ENCODE measurements at places on chromosomes 3 and 15.

- DNase-seq, result peak; percentile 63
Observed at GRCh38 chr15:67839499-67839928, 331 bp downstream of the RNU6-1 start.

- no peak for DNase-seq
Observed at GRCh38 chr15:29670266-29670665, 152.0 kb downstream of the TJP1 start.

DNA sequence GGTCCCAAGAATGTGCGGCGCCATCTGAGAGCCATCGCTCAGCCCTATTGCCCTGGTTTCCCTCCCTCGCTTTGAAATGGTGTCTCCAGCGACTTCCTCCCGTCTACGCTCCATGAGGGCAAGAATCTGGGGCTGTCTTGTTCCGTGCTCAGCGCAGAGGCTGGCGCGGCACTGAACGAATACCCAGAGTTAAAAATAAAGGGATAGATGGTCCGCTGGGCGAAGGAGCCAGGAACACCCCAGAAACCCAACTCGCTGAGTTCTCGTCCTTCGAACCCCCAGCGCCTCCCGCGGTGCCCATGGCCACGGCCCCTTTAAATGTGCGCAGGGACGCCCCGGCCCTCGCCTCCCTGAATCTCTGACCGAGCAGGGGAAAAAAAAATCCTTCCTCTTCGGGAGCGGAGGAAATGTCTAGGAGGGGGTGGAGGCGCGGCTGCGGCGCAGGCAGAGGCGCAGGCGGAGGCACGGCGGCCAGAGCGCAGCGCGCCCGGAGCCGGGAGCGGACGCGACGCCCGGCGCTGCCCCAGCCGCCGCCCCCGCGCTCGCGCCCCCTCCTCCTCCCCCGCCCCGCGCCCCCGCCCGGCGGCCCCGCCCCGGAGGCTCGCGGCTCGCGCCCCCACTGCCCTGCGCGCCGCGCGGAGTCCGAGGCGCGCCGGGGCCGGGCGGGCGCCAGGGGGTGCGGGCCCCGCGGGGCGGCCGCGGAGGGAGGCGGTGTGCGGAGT is 8.5 kb upstream of the FGD5 start:
- DNase-seq, result no peak

DNA sequence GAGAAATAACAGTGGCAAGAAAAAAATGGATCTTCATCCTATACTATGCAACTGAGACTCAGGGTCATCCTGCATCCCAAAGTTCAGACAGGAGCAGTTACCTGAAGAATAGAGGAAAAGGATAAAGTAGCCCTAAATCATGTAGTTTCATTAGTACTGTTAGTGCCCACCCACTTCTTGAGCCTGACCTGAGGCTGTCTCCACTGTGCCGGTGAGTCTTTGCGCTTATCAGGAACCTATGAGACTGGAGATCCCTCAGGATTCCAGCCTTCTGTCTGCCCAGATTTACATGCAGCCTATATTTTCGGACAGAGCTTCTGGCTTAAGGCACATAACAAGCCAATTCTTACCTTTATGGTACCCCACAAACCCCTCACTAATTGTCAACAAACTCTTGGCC is 791.6 kb downstream of the ROBO1 start:
- no peak for DNase-seq

DNA sequence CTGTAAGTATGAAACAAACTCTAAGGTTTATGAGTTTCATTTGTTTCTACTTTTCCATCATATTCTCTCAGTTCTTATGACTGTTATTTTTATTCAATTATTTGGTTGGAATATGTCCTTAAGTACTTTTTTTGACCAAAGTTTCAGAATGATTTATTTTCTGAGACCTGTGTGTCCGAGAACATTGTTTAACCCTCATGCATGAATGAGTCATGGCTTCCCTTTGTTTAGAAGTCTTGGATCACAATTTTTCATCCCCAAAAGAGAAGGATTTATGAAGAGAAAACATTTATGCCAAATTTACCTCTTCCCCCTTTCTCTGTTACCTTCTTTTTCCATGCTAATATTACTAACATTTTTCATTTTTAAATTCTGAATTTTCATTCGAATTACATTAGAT is 518.0 kb upstream of the NR2F2 start:
- DNase-seq, result no peak

- DNase-seq, result no peak
Observed at GRCh38 chr3:171427771-171428320, 32.4 kb downstream of the TNIK start.

- DNase-seq, result no peak
Observed at GRCh38 chr3:60301142-60301541, 950.1 kb downstream of the FHIT start.

DNA sequence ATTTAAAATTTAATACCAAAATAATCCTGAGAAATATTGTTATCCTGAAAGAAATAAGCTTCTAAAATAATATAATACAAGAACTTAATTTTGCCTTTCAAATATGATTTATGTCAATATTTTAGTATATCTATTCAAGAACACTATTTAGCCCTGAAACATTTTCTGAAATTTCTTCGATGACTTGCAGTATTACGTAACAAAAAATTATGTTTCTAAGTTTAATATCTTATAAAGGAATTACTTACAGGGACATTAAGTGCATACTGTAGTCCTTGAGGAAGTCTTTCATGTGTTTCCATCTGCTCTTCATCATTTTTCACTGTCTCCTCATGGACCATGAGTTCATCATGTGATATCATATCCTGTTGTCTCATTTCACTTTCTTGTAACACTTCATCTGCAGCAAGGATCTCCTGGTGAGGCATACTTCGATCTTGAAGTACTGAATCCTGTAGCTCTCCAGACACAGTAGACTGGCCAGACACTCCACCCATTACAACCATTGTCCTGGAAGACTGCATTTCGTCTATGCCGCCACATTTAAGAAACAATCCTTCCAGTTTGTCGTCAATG is 62.0 kb downstream of the ZNF148 start:
- DNase-seq, result no peak

GRCh38 chr3:34264337-34265041 is 466.1 kb downstream of the PDCD6IP start:
- DNase-seq, result no peak

DNA sequence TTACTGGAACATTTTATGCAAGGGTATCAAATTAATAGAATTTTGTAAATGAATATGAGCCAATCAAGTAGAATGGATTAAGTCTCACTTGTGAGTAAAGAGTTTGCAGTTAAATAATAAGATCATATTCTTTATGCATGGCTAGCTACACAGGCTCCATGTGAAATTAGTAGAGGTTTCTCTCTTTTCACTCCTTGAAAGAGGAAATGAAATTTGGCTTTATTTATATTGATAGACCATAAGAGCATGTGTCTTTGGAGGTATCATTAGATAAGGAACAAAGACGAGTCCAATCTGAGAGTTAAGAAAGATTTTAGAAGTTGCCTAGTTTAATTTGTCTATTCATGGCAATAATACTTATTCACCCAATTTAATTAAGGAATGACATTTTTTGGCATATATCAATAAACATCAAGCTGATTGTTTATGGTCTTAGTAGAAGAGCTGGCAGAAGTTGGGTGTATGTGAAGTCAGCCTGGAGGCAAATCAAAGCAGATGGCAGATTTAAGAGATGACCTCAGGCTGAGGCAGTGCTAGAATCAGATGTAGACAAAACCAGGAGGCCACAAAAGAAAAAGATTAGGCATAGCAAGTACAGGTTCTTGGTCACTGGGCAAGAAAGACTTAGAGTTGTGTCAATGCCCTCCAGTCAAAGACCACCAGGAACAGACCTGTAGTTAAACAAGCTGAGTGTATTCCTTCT is 406.5 kb upstream of the ARHGEF26 start:
- no peak for DNase-seq

DNA sequence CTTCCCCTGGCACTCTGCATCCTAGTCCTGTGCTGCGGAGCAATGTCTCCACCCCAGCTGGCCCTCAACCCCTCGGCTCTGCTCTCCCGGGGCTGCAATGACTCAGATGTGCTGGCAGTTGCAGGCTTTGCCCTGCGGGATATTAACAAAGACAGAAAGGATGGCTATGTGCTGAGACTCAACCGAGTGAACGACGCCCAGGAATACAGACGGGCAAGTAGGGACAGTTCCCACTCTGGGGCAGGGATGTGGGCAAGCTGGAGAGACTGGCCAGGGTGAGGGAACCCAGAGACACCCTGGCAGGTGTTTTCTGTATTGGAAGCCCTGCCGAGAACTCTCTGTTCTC is 247 bp downstream of the FETUB start:
- DNase-seq, result no peak

- DNase-seq, result no peak
Observed at GRCh38 chr15:60137711-60138396, 133.7 kb downstream of the FOXB1 start.

- DNase-seq, result no peak
Observed at GRCh38 chr15:42138411-42138810, 18.0 kb downstream of the PLA2G4F start.

- no peak for DNase-seq
Observed at GRCh38 chr3:150469031-150469930, 61.2 kb downstream of the TSC22D2 start.

DNA sequence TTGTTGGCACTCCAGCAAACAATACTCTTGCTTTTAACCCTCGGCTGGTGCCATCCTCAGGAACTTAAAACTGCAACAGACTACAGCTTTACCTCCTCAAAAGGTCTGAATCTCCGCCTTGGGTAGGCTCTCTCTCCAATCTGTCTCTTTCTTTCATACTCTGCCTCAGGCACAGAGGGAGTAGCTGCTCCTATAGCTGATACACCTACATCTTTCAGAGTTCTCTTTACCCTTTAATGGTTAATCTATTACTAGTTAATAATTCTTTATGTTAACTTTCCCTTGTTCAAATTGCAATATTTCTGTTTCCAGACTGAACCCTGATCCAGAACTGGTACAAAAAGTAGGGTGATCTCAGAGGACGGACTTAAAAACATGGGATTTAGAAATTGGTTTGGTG is 66.2 kb downstream of the MAP4 start:
- DNase-seq, result no peak

- no peak for DNase-seq
Observed at GRCh38 chr3:172367205-172368105, 80.8 kb downstream of the GHSR start.

- DNase-seq, result no peak
Observed at GRCh38 chr15:52193791-52194190, 2.6 kb upstream of the GNB5 start.

GRCh38 chr3:9583792-9584191 is 30.2 kb upstream of the LHFPL4 start:
- DNase-seq, result no peak

DNA sequence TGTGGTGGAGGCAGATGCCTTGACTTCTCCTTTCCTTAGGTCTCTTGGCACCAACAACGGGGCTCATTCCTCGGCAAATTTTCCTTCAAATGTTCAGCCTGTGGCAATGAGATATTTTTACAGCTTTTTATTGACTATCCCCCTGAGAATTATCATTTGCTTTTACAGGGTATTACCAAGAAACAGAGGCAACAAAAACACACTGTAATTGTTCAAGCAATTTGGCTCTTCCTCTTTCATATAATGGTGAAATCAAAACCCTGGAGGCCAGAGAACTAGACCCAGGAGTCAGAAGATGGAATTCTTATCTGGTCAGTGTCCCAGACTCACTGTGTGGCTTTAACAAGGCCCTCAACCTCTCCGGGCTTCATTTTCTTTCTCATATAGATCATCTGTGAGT is 40.1 kb downstream of the TRIM42 start:
- DNase-seq, result no peak

DNA sequence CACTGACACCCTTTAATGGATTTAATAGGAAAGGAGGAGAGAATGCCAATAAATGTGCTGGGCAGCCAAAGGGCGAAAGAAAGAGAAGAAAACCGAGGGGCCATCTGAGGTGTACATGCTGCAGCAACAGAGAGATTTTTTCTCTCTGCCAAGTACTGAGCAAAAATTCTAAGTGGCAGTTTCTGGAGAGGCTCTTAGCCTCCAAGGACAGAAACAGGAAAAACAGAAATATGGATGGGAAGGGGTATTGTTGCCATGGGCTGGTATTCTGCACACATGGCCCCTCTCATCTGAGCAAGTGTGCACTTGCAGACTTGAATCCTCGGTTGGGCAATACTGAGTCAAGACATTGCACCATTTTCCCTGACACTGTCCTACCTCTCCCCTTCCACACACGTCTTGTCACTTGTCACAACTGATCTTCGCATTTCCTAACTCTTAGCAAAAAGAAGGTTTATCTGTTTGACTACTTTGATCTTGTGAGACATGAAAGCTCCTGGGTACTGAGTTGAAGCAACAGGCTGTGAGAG is 73.9 kb downstream of the PRICKLE2 start:
- no peak for DNase-seq

- DNase-seq, result no peak
Observed at GRCh38 chr15:29859973-29860715, 37.9 kb upstream of the TJP1 start.

DNA sequence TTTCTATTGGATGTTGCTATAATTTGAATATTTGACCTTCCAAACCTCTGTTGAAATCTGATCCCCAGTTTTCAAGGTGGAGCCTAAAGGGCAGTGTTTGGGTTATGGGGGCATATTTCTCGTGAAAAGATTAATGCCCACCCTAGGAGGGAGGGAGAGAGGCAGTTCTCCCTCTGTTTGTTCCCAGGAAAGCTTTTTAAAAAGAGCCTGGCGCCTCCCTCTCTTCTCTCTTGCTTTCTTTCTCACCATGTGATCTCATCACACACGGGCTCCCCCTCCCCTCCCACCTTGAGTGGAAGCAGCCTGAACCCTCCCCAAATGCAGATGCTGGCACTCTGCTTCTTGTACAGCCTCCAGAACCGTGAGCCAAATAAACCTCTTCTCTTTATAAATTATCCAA is 12.4 kb upstream of the GABRA5 start:
- DNase-seq, result no peak

DNA sequence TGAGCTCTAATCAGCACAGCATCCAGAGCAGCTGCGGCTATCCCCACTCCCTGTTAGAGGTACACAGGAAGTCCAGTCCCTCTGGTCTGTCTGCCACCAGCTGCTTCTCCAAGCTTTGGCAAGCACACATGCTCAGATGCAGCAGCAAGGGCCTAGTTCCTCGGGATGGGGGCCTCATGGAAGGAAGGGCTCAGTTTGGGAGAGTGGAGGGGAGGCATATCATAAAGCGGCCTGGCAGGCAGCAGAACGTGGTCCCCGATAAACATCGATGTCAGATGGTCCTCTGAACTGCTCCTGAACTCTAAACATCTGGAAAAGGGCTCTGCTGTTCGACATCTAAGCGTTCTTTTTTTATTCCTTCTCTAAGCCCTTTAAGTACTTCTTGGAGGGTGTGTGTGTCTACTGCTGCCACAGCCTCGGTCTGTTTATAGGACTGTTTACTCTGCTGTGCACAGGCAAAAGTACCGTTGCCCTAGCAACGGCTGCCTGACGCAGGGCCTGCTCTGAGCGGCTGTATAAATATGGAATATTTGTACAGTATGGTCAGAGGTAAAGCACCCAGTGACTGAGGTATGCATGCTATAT is 74.6 kb downstream of the PRICKLE2 start:
- DNase-seq, result no peak

- peak; percentile 57 for DNase-seq
Observed at GRCh38 chr15:34436956-34437442, 609 bp downstream of the GOLGA8A start.
